ENCODE measurements at places on chromosomes 12 and 14.
A peak's percentile ranks its signal among the peaks of the same experiment; 100 is the strongest.

DNA sequence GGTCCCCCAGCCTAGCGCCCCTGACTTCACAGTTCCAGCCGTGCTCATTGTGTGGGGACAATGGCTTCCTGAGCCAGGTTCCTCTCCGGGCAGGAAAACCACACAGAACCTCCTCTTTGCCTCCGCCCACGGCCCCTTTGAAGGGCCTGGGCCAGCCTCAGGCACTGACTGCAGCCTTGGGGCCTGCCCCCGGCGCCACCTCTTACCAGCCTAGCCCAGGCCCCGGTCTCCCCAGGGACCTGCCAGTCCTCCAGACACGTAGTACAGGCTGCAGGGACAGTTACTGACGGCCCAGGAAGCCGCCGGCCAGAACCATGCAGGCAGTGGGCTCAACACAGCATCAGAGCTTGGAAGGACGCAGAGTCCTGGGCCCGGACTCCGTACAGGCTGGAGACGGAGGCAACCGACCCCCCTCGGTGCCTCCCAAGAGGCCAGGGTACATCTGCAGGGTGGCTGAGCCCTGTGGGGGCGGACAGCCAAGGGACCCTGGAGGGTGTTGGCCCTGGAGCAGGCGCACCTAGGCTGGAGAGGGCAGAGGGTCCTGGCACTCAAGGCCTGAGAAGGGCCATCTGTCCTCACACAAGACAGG, 20.9 kb upstream of the NUDT14 start:
- DNase-seq = no peak

GRCh38 chr12:77054851-77055250, 10.5 kb downstream of the E2F7 start:
- DNase-seq = no peak

- DNase-seq = no peak
Observed at GRCh38 chr12:127912035-127912665, 354.8 kb upstream of the TMEM132C start.

GRCh38 chr12:107584563-107584962, 101.0 kb upstream of the PWP1 start:
- DNase-seq = no peak

DNA sequence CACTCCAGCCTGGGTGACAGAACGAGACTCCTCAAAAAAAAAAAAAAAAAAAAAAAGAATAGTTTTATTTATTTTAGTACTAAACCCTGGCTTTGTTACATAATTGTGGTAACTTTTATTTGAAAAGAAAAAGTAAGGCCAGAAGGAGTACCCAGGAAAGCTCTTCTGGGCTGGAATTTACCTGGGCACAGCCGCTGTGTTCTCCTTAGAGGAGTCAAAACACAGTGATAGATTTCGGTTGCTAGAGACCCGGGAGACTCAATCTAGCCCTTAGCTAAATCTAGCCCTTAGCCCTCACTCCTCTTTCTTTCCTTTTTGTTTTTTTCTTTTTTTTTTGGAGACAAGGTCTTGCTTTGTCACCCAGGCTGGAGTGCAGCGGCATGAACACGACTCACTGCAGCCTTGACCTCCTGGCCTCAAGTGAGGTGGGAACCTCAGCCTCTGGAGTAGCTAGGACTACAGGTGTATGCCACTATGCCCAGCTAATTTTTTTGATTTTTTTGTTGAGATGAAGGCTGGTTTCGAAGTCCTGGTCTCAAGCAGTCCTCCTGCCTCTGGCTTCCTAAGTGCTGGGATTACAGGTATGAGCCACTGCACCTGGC, 49.7 kb downstream of the SYNE2 start:
- no peak for DNase-seq

GRCh38 chr14:89344920-89345254, 72.1 kb downstream of the FOXN3 start:
- DNase-seq = no peak

- DNase-seq = no peak
Observed at GRCh38 chr12:83326666-83327065, 640.0 kb downstream of the TMTC2 start.

DNA sequence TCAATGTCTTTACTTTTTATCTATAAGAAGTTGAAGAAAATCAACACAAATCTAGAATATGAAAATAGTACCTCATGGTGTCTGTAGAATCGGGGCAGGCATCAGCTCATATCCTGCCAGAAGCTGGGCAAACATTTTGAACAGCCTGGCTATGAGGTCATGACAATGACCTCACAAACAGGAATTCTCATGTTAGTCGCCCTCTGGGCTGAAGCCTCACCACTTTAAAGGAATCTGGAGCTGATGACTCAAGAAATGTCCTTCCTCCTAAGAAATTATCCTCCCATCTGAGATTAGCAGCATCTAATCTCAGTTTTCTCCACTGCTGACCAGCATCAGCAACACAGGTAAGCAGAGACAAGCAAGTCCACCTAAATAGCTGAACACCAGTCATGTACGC, 27.1 kb downstream of the CLIP1 start:
- peak; percentile 69 for DNase-seq

- no peak for DNase-seq
Observed at GRCh38 chr14:67409461-67409860, 2.5 kb downstream of the PLEK2 start.

DNA sequence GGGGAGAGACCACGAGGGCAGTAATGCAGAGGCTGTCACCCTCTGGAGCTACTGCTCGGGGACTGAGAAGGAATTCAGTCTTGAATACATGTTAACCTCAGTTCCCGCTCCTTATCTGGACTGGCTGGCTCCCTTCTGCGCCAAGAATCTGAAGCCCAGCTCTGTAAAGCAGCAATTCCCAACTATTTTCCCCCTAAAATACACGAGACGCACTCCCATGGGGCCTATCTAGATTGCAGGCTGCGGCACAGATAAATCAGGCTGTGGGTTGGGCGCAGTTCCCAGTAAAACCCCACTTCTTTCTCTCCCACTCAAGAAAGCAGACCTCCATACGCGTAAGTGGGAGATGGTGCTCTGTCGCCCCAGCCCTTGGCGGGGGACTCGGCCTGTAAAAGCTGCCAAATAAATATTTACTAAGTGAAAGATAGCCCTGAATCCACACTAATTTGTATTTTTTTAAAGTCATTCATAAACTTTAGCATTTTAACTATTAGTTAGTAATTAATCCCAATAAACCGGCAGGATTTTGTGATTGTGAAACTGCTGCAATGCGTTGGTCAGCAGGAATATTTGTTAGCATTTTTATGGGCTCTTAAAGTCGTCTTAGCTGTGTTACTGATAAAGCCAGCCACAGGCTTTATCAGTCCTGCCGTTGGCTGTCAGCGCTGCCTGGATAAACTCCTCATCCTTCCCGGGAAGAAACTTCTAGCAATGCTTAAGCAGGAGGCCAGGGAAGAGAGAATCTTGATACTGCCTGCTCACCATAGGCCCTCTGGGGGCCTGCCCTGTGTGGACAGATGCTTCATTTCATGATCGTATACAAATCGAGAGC, 17.8 kb downstream of the FBXL14 start:
- DNase-seq = no peak

DNA sequence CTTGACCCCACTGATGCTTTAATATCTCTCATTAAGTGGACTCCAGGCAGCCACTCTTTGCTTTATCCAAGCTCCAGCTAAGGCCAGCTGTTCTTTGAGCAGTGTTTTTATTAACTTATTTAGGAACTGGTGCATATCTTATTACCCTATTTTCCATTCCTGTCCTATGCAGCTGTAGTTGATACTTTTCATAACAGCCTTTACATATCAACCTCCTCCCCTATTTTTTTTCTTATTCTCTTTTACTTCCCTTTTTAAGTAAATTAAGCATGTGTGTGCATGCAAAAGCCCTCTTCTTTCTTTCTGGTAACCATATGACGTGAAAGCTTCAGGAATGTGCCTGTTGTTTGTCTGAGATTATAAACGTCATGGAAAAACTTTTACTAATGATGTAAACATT, 121.2 kb downstream of the PTPRQ start:
- peak; percentile 80 for DNase-seq

GRCh38 chr12:60012659-60013058, 416.8 kb downstream of the SLC16A7 start:
- DNase-seq = no peak

DNA sequence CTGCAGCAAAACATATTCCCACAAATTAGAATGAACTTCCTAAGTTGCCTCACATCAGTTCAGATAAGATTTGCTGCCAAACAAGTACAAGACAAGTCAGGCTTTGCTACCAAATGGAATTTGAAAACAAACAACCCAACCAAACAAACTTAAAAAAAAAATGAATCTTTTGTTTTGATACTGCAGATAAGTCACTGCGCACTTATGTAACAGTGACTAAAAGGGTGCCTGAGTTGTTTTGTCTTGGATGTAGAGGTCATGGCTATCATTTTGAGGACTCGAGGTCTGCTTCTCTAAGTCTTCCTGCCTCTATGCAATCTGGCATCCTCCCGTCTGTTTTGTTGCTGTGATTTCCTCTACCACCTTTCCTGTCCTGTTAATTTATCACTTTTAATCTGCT, 11.1 kb upstream of the EPS8 start:
- DNase-seq = peak; percentile 60

DNA sequence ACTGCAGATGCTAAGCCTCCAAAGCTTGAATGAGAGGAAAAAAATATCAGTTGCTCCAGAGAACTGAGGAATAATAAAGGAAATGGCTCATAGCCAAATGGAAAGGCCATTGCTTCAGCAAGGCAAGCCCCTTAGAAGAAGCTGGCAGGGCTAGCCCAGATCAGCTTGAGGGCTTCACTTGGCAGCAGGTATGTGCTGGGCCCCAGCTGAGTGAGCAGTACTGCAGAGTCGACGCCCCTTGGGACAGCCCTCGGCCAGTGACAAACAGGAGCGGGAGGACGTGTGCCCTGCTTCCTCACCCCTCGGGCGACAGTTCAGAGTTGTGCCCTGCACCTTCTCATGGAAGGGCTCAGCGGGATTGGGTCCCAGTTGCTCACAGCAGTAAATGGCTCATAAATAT, 1031.2 kb upstream of the TMEM132C start:
- no peak for DNase-seq

DNA sequence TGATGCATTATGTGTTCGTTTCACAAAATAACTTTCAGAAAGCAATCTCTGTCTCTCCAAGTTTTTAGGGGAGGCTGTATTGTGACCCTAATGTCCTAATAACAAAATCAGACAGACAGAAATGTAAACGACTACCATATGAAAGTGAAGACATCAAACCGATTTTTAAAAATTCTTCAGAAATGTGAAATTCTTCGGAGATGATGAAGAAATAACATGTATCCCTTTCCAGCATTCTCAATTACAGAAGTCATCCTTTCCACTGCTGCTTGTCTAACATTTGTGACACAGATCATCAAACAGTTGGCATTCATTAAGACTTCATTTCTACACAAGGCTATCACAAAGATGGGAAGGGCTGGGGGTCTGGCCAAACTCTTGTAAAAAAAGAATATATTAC, 41.0 kb downstream of the DMAC2L start:
- DNase-seq = no peak

- DNase-seq = no peak
Observed at GRCh38 chr12:29902043-29902442, 118.3 kb upstream of the TMTC1 start.

- DNase-seq = no peak
Observed at GRCh38 chr12:118237052-118237665, 101.2 kb downstream of the PEBP1 start.

- peak; percentile 60 for DNase-seq
Observed at GRCh38 chr14:59450716-59451115, 14.5 kb downstream of the GPR135 start.

DNA sequence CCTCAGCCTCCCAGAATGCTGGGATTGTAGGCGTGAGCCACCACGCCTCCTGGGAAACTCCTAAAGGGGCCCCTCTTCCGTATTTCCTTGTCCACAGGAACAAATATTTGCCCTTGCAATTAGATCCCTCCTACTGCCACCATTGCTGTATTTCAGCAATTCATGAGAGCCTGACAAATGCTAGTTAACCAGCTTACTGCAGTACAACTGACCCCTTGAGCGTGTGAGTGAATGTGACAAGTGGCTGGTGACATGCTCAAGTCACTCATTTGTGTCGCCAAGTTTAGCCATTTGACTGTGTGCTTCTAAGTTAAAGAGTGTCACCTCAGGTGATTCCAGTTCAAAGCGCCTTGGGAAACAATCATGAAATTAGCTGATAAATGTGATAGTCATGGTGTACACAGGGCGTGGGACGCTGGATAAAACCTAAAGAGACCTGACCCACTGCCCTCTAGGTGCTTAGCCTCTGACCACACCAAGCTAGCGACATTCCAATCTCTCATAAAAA, 56.1 kb upstream of the MAP1LC3B2 start:
- no peak for DNase-seq

GRCh38 chr12:56297400-56297799, 2.7 kb downstream of the CS start:
- peak; percentile 11 for DNase-seq

GRCh38 chr12:3820122-3820521, 53.1 kb downstream of the PARP11 start:
- peak; percentile 48 for DNase-seq

- peak; percentile 58 for DNase-seq
Observed at GRCh38 chr12:2853626-2854025, 3.2 kb downstream of the TEX52 start.

- DNase-seq = no peak
Observed at GRCh38 chr12:12331896-12332295, 18.1 kb downstream of the MANSC1 start.

GRCh38 chr14:91419044-91419397, 1.4 kb upstream of the CCDC88C start:
- DNase-seq = no peak

- peak; percentile 86 for DNase-seq
Observed at GRCh38 chr14:100263141-100263540, 24.2 kb downstream of the YY1 start.

DNA sequence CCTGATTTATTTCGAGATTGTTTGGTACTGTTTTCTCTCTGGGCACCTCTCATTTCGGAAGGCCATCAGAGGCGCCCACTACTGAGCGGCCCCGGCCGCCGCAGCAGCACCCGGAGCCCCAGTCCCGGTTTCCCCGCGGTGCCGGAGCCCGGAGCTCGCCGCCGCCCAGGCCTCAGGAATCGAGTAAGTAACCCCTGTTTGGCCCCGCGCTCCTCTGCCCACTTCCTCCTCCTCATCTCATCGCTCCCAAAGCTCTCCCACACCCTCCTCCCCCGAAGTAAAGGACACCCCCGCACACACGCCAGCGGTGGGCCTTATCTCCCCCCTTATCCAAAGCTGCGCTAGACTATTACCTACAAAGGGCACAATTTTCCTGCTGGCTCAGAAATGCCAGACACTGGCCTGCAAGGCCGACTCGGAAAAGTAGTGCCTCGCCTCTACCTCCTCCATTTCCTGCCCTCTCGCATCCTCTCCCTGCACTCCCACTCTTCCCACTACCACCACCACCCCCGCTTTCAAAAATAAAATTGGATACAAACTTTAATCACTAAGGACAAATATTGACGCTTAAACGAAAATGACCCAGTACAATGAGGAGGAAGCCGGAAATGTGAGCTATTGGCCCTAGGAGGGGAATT, 637 bp upstream of the FOXG1 start:
- no peak for DNase-seq

DNA sequence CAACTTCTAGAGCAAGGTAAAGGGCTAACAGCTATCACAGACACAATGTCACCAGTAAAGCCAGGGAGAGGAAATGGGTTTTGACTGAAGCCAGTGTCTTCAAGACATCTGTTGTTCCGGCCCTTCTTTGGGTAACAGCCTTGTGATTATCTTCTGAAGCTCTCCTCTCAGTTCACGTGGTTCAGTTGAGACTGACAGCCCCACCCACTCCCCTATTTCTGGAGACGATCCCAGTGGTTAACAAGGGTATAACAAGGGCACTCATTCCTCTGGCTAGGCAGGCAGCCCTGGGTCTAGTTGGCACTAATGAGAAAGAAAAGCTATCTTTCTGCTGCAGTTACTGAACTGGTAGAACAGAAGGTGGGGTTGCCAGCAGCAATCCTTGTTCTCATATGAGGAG, 6.9 kb downstream of the GNPTAB start:
- peak; percentile 53 for DNase-seq

GRCh38 chr14:86124328-86124727, 594.4 kb downstream of the FLRT2 start:
- no peak for DNase-seq

All from LHCN-M2 (cell line).